A172 (cell line): ENCODE measurements at places on chromosomes 16 and 17.

- no peak for DNase-seq
These were observed 219.4 kb upstream of the CIBAR2 start for GRCh38 chr16:85331688-85332087.

DNA sequence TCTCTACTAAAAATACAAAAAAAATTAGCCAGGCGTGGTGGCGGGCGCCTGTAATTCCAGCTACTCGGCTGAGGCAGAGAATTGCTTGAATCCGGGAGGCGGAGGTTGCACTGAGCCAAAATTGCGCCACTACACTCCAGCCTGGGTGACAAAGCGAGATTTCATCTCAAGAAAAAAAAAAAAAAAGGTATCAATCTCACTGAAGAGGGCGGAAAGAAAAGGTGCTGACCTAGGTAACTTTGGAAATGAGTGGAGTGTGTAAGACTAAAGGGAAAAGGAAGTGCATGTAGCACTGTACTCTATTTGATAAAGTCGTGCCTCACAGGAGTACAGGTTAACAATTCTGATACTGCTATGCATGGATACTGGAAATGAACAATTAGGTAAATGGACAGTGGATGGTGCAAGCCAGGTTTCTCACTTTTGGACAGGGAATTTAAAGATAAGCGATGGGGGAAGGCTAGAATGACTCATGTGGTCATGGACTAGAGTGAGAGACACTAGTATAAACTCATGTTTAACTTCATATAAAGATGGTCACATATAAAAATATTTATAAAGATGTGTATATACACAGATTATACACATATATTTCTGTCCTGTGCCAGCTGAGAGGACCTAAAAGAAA, 142.9 kb downstream of the CDK5R1 start:
- DNase-seq = no peak

DNA sequence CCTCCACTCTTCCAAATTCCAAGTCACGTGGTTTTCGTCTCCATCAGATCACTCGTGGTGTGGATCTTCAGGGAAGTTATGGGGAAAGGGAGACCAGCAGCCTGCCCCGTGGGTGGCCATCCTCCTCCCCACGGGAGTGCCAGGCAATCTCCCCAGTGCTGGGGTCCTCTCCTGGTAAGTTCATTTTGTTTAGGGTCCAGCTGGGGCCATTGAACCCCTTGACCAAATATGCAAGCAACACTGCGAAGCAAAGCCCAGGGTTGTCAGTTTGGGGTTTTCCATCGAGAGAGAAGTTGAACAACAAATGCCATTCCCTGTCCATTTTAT, 4.1 kb upstream of the LCMT1 start:
- DNase-seq = no peak

GRCh38 chr16:85381738-85382592, 231.2 kb upstream of the GSE1 start:
- no peak for DNase-seq

GRCh38 chr16:87844809-87845208, 24.5 kb downstream of the SLC7A5 start:
- no peak for DNase-seq

DNA sequence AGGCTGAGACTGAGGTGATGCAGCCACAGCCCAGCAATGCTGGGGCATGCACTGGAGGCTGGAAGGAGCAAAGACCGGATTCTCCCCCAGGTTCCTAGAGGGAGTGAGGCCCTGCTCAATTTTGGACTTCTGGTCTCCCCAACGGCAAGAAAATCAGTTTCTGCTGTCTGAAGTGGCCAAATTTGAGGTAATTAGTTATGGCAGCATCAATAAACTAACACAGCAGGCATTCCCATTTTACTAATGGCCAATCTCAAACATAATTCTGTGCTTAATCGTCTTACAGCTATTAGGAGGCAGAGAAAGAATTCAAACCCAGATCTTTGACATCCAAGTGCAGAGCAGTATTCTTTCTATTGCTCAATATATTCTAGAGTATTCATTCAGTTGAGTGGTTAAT, 16.2 kb downstream of the NETO2 start:
- no peak for DNase-seq

DNA sequence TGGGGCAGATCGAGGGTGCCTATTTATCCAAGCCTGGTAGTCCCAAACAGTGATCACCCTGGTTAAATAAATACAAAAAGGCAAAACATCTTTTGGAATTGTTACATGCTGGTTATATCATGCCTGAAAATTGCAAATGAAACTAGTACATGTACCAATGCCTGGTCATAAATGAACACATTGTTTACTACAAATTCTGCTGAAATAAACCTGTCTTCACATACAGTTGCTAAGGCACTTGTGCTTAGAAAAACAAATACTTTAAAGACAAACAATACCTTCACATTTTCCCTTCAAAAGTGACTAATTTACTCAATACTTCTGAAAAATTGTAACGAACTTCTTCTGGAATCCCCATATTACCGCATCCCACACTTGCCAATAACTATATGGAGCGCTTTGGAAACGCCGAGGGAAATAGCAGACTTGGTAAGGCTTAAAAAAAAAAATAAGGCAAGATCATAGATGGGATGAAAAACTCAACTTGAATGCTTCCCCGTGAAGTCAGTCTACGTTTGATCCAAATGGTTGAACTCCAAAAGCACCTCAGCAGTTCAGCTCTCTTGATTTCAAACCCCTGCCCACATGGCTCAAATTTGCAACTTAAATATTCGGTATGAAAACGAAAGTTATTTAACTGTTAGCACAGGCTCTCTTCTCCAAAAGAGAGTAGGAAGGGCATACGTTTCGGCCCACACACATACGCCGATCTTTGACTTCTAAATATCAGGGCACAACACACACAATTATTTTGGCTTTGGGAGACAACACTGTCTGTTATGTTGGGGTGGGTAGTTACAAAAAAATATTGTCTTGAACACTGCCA, 264.5 kb downstream of the NTN1 start:
- DNase-seq = no peak

- DNase-seq = no peak
These were observed 211.8 kb downstream of the IRF8 start for GRCh38 chr16:86110726-86111125.

DNA sequence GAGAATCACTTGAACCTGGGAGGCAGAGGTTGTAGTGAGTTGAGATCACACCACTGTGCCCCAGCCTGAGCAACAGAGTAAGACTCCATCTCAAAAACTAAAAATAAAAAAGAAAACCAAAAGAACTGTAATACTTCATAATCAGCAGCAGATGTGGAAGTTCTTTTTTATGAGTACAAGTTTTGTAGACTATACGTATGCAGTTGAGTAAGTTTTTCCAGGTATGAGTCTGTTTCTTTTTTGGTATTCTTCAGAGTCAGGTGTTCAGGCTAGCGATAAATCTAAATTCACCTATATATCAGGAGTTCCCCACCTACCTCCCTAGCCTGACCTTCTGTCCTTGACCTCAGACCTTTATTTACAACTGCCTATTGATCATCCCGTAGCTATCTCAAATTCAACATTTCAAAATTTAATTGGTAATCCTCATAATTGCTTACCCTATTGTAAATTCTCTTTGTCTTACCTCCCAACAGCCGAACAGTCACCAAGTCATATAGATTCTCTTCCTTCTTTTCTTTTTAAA, 10.7 kb downstream of the DCTN5 start:
- DNase-seq = no peak

- no peak for DNase-seq
These were observed 65.7 kb downstream of the ARSG start for GRCh38 chr17:68356949-68357455.

DNA sequence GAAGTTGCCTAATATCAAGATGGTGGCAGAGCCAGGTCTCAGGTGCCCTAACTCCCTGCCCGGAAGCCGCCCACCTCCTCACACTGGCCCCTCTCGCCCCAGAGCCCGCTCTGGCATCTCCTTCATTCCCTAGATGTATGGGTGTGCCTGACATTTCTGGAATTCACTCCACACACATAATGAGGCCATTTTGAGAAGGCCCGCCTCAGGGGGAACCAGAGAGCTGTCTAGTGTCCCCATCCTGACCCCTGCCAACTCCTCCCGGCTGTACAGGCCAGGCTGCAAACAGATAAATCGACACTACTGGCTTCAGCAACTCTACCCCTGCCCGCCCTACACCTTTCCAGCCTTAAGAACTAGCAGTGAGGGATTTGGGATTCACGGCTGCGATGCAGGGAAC, 7.7 kb downstream of the WNT3 start:
- DNase-seq = no peak

DNA sequence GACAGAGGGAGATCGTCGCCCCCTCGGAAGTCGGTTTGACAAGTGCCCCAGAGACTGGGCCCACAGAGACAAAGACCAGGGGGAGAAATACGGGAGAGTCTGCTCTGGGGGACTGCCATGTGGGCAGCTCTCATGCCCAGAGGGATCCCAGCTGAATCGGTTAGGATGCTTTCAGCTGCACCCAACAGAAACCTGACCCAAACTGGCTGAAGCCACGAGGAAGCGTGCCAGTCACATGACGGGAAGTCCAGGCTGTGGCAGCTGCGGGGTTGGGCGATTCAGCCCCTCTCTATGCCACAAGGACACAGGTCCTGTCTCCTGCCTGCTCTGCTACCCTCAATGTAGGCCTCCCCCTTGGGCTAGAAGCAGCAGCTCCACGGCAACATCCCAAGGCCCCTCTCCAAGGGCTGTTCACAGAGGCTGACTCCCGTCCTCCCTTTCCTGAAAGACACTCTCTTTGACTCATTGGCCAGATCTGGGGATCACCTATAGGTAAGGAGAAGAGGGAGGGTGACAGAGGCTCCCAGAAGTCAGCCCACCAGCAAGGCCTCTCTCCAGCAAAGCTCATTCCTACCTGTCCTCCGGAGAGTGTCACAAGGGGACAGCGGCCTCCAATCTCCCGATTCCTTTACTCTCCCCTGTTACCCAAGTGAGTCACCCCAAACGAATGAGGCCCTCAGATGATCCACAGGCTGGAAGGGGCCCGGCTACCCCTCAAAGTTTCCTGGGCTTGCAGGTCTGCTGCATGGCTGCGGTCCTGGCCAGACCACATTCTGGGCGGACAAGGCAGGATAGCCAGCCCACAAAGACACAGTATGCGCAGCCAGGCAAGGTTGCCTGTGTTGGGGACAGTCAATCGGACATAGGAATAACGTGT, 75.8 kb downstream of the RBFOX3 start:
- DNase-seq = no peak

DNA sequence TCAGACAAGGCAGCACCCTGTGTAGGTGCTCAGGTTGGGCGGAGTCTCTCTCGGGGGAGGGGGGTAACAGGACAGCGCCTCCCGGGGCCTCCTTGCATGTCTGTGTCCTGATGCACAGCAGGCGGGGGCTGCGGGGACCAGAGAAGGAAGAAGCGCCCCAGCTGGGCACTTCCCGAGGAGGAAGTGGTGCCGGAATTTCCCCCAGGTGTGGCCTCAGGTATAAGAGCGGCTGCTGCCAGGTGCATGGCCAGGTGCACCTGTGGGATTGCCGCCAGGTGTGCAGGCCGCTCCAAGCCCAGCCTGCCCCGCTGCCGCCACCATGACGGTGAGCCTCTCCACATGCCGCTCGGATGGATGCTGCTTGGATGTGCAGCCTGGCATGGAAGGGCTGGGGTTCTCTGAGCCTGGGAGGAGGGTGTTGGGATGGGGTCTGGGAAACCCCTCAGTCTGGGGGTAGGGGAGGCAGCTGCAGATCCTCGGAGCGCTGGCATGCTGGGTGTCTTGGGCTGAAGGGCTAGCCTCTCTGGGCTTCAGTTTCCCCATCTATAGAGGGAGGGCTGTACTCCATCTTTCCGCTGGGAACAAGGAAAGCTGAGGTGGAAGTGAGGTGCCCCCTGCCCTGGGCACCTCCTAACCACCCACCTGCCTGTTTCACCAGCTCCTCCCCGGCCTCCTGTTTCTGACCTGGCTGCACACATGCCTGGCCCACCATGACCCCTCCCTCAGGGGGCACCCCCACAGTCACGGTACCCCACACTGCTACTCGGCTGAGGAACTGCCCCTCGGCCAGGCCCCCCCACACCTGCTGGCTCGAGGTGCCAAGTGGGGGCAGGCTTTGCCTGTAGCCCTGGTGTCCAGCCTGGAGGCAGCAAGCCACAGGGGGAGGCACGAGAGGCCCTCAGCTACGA, at the start of gene IL17C:
IL17C (plus strand) TSS at position 250 of the 908 bp plus-strand sequence; CDS start at position 320, 70 bp downstream.
- DNase-seq = no peak

DNA sequence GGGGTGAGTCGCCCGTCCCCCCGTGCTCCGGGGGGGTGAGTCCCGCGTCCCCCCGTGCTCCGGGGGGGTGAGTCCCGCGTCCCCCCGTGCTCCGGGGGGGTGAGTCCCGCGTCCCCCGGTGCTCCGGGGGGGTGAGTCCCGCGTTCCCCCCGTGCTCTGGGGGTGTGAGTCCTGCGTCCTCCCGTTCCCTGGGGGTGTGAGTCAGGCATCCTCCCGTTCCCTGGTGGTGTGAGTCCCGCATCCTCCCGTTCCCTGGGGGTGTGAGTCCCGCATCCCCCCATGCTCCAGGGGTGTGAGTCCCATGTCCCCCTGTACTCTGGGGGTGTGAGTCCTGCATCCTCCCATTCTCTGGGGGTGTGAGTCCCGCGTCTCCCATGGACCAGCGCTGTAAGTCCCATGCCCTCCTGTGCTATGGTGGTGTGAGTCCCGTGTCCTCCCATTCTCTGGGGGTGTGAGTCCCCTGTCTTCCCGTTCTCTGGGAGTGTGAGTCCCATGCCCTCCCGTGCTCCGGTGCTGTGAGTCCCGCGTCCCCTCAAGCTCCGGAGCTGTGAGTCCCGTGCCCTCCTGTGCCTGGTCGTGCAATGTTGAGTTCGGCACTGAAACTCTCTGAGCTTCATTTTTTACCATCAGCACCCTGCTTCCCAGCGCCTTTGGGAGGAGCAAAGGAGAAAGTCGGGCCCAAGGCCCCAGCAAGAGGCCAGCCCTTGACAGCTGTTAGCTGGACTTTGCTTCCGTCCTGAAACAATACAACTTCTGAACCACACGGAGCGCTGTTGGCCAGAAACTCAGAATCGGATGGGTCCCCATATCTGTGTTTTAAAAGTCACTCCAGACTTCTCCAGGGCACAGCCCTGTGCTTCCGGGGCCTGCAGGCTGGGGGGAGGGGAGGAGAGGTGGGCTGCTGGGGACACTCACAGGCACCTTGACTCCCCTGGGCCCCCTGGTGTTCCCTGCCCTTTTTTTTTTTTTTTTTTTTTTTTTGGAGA, 11.5 kb upstream of the ZC3H18 start:
- DNase-seq = peak; percentile 68

GRCh38 chr17:81672504-81672903, 6.0 kb downstream of the CCDC137 start:
- no peak for DNase-seq

DNA sequence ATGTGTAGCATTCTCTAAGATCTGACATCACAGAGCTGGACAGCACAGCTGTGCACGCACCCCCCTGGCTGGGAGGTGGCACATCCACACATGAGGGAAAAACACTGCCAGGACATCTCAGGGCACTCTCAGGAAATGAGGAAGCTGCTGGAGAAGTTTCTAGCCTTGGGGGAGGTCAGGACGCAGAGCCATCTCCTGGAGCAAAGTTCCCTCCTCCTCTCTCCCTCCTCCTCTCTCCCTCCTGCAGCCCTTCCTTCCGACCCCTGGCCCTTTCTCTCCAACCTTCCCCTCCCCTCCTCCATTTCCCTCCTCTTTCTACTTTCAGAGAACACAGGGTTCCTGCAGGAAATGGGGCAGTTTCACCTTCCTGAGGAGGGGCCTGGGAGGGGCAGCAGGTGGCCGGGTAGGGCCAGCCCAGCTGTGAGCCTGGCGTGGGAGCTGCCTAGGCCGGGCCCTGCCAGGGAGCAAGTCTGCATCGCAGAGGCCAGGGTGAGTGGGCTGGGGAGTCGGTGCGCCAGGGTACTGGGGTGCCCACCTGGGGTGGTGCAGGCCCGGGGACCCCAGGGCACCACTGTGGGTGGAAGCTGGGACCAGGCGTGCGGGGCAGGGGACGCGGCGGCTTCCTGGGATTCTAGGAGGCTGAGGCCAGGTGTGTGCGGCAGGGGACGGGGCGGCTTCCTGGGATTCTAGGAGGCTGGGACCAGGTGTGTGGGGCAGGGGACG, at the start of gene DPEP1:
DPEP1 (plus strand) TSS at position 412 of the 723 bp plus-strand sequence. CDS start 16,769 bp downstream, outside the sequence.
- no peak for DNase-seq
